ENCODE measurements at places on chromosomes 3 and 15.
A peak's percentile ranks its signal among the peaks of the same experiment; 100 is the strongest.

DNA sequence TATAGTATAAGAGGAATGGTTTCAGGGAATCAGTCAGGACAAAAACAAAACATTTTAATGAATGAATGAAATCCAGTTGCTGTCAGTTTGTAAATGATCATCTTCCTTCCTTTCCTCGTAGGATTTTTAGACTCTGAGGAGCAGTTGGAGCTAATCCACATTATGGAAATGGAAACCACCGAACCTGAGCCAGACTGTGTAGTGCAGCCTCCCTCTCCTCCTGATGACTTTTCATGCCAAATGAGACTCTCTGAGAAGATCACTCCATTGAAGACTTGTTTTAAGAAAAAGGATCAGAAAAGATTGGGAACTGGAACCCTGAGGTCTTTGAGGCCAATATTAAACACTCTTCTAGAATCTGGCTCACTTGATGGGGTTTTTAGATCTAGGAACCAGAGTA, 3.1 kb downstream of the TIPARP start:
- DNase-seq: no peak

DNA sequence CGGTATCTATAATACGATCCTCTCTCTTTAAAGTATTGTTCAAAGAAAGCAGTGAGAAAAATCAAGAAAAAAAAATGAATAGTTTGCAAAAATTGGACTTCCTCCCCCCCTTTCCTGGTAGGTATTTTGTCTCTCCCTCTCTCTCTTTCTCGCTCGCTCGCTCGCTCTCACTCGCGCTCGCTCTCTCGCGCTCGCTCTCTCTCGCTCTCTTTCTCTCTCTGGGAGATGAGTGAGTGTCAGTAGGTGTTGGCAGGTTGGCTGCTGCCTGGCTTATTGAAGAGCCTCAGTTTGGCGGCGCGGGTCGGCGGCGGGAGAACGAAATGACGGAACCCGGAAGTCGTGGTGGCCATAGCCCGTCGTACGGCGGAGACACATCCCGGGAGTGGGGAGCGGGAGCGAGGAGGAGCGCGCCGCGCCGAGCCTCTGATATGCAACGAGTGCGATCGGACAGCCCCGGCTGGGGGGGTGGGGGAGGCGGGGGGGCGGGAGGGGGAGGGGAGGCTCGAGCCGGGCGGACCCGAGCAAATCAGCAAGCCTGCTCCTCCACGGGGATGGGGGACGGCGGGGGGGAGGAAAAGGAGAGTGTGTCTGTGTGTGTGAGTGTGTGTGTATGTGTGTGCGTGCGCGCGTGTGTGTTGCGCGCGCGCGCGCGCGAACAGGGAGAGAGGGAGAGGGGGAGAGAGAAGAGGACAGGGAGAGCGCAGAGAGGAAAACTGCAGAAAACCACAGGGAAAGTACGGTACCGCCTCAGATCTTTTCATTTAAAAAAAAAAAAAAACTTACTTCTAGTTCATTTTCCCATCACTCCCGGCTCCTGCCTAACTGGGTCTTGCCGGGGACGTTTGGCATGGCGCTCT, at the start of gene MEIS2:
Gene MEIS2, minus strand, starts transcription at position 441 of the 857 bp plus-strand sequence. CDS start 1,083 bp downstream, outside the sequence.
- DNase-seq: peak; percentile 5

DNA sequence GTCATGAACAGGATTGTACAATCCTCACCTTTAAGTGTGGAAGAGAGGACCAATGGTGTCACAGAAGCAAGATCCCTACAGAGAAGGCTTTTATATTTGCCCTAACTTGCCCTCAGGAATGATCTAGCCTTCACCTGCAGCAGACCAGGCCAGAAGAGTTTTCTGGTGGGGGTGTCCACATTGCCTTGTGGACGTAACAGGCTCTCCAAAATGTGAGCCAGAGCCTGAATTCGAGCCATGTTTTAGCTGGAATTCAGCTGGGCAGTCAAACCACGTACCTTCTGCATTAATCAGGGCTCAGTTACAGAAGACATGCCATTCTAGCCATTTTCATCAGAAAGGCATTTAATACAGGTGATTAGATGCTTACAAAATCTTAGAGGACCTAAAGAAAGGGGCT, 23.6 kb upstream of the RAB7A start:
- peak; percentile 15 for DNase-seq

DNA sequence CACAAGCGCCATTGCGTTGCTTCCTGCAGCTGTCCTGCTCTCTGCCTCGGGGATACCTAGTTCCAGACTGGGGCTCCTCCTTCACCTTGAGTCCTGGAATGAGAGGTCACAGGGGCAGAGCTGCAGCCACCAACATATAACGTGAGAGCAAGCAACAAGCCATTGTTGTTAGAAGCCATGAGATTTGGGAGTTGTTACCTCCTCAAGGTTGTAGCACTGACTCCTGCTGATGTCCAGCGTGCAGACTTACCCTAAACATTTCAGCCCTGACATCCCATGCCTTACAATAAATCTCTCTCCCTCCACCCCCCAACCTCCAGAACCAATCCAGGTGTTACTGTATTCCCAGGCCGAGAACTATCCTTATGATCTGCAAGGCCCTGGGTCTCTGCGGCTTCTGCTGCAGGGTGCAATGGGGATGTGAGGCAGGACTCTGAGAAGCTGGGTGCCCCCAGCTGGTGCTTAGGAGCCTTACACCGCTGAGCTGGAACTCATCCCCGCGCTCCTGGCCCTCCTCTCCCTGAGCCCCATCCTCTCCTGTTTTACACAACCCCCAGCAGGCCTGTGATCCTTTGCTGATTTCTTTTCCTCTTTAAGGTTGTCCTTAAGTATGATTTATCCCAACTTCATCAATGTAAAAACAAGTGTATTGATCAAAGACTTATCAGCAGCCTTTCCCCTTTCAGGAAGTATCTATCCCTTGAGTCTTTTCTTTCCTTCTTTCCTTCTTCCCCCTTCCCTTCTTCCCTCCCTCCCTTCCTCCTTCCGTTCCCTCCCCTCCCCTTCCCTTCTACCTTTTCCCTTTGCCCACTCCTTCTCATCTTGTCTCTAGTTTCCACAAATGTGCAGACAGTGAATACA, 84.2 kb upstream of the ABHD2 start:
- DNase-seq: no peak

DNA sequence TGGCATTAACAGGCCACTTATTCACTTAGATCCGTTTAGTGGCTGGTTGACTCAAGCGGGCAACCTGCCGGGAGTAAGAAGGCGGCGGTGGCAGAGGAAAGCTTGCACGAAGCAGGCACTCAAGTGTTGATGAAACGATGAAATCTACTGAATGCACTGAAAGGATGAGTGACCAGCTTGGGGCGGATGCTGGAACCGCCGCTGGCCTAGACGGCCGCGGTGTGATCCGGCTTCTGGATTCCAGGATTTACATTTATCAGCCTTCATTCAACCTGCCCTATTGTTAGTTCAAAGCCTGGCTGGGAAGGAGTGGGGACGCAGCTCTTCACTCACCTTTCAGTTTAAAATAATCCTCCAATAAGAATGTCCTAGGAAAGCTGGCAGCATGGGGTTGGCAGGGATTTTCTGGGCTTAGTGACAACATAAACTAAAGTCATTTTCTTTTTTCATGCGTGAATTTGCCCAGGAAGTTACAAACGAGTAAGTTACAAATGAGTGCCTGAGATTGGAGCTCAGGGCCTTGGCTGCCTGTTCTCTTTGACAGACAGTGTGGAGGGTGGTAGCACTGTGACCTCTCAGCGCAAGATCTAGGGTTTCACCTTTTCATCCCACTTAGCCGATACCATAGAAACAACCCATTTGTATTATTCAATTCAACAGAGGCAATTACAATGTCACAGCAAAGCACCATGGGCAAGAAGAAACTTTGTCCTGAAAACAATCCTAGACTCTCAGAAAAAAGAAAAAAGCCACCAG, 1.1 kb upstream of the PLCH1 start:
- peak; percentile 64 for DNase-seq

- no peak for DNase-seq
These were observed 15.8 kb upstream of the TRH start for GRCh38 chr3:129958755-129959154.

GRCh38 chr3:116112696-116113095, 332.6 kb downstream of the LSAMP start:
- DNase-seq: no peak

GRCh38 chr15:80549654-80550053, 145.5 kb upstream of the ABHD17C start:
- DNase-seq: no peak

- DNase-seq: peak; percentile 29
These were observed 120.5 kb downstream of the PDZRN3 start for GRCh38 chr3:73504239-73504638.

DNA sequence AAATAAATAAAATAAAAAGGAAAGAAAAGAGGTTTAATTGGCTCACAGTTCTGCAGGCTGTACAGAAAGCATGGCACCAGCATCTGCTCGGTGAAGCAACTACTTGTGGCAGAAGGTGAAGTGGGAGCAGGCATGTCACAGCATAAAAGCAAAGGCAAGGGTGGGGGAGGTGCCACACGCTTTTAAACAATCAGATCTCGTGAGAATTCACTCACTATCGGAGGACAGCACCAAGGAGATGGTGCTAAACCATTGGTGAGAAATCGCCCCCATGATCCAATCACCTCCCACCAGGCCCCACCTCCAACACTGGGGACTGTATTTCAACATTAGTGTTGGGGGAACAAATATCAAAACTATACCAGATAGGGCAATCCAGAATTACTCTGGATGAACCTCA, 15.3 kb downstream of the SCG3 start:
- DNase-seq: no peak

DNA sequence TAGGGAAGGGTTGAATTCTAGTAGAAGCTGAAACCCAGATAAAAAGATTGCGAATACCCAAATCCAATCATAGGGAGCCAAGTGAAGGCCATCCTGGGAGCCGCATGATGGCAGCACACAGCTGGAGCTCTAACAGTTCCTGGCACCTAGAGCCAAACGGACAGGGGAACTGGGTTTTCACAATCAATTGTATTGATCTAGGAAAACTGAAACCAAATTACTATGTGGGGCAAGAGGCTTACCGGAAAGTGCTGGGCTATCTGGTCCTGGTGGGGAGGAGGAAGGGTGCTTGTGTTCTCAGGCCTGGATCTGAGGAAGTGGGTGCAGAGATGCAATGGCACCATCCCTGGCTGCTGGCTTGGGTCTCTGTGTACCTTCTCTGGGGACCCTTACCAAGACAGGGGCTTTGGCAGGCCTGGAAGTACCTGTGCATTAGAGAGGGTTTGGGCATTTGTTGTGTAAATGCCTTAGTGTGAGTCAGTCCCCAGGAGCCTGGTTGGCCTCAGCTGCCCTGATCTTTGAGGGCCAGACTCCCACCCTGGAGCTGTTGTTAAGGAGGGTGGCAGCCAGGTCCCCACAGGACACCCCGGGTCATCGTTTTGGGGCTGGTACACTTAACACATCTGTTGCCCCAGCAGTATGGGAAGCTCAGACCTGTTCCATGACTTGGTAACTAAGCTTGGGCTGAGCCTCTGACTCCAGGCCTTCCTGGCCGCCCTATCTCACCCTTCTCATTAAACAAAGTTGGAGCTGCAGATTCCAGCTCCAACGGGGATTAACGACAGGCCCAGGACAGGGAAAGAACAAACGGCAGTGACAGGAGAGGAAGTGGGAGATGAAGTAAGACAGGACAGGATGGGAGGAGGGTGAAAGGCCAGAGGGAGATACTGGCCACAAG, 8.9 kb upstream of the FURIN start:
- no peak for DNase-seq

- DNase-seq: no peak
These were observed 128.3 kb upstream of the RGMA start for GRCh38 chr15:93217343-93217742.

DNA sequence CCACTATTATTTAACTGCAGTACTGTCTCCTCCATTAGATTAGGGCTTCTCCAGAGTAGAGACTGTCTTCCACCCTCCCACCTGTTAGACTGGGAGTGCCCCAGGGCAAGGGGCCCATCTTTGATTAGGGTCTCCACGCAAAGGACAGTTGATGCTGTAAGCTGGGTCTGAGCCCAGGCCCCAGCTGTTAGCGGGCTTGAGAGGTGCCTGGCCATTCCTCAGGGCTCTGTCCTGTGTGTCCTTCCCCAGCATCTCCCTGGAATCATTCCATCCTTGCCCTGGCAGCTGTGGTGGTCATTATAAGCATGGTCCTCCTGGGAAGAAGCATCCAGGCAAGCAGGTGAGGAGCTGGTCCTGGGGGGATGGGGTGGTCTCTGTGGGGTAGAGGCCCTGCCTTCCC, 6.1 kb downstream of the SLC51B start:
- DNase-seq: no peak

GRCh38 chr3:119598410-119599098, 869 bp downstream of the PLA1A start:
- no peak for DNase-seq

- DNase-seq: no peak
These were observed 49.8 kb upstream of the SGO1 start for GRCh38 chr3:20235796-20236195.

- DNase-seq: no peak
These were observed 12.7 kb upstream of the CFAP91 start for GRCh38 chr3:119690043-119690656.

DNA sequence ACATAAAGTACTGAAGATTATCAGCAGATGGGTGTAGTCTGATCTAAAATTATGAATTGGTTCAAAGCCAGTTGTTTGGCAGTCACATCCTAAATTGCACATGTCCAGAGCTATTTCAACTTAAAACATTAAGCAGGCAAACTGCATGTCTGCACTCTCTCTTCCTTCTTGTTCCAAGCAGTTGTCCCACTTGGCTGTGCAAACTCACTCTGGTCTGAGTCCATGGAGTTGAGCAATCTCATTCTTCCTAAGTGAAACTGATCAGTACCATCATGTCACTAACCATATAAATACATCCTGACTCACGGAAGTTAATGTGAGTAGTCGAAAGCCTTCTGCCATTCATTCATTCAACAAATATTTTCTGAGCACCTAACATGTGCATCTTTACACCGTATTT, 353.0 kb downstream of the ROBO1 start:
- DNase-seq: no peak

DNA sequence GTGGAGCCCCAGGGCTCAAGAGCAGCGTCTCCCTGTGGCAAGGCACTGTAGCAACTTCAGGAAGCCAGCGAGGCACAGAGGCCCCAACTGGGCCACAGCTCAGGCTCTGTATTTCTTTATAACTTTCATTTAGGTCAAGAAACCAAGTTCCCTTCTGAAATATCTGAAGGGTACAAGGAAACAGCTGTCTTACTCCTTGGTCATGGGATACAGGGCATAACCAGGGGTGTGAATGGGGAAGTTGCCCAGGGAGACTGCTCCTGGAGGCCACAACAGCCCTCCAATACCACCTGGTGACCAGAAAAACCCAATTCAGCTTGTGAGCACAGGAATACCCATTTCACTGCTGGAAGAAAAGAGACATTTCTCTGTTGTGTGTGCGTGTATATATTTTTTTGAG, 13.3 kb upstream of the SPTBN5 start:
- DNase-seq: no peak

Data from NCI-H2029 treated with DMSO at 0.1 percent for 48 hours (cell line).